ENCODE measurements at places on chromosomes 7 and 10.

GRCh38 chr7:31261341-31261740, 79.2 kb downstream of the NEUROD6 start:
- no peak for DNase-seq

DNA sequence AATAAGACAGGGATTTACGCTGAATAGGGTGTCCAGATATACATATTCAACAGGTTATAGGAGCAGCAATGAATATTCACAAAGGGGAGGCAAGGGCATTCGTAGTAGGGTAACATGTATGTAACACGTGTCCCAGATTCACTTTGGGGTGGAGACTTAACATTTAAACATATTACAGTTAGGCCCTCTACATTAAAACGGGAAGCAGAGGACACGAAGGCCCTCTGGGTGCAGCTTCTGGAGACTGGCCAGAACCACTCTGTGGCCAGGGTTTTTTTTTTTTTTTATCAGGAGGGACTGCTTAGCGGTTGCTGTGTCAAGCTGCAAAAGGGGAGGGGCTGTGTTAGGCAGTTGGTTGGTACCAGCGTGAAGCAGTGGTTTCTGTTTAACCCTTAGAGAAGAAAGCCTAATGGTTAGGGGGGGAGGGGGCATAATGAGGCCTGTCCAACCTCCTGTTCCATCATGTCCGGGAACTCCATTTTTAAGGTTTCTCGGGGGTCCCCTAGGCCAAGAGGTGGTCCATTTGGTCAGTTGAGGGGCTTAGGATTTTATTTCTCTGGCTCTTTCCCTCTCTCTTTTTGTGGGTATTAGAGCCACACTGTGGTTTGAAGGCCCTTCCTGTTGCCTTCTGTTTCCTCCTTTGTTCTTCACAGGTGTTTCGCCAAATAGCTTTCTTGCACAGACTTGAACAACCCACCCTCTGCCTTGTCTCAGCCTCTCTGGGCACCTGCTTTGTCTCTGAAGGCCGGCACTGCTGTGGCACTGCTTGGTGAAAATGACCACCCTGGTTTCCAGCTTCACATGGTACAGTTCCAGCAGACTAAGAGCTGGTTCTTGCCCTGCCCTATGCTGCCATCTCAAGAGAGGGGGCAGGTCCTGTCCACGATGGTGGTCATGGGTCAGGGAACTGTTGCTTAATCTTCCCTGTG, 26.4 kb downstream of the PRF1 start:
- no peak for DNase-seq

GRCh38 chr7:96993094-96993865, 12.1 kb upstream of the DLX6 start:
- DNase-seq: no peak

DNA sequence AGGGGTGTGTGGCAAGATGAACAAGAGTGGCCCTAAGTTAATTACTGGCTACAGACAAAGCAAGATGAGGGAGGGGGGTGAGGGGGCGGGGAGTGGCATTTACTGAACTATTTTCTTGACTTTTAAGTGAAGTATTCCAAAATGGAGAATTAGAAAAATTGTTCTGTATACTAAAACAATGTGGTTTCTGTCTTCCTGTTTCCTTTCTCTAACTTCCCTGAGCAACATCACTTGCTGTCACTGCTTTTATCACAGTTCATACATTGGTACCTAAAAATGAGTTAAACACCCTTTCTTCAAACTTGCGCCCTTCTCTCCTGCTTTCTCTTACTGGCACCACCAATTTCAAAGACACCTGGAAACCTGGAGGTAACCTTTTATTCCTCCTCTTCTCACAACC, 21.6 kb downstream of the PDZD8 start:
- DNase-seq: no peak

- no peak for DNase-seq
Measured at GRCh38 chr10:28822719-28823464, 145.6 kb downstream of the BAMBI start.

- DNase-seq: no peak
Measured at GRCh38 chr7:109462171-109462570, 892.5 kb downstream of the DNAJB9 start.

DNA sequence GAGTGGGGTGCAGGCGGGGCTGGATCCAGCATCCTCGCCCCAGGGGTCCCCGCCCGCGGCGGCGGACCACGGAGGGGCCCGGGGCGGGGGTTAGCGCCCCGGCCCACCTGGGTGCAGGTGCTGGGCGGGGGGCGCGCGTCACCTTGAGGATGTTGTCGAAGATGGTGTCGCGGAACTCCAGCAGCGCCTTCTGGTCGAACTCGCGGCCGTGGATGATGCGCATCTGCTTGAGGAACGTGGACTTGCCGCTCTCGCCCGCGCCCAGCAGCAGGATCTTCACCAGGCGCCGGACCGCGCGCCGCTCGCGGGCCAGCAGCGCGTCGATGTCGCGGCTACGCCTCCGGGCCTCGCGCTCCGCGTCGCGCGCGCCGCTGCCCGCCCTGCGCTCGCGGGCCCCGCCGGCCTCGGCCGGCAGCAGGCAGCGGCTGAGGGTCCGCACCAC, 376 bp downstream of the GNA12 start:
- DNase-seq: no peak

DNA sequence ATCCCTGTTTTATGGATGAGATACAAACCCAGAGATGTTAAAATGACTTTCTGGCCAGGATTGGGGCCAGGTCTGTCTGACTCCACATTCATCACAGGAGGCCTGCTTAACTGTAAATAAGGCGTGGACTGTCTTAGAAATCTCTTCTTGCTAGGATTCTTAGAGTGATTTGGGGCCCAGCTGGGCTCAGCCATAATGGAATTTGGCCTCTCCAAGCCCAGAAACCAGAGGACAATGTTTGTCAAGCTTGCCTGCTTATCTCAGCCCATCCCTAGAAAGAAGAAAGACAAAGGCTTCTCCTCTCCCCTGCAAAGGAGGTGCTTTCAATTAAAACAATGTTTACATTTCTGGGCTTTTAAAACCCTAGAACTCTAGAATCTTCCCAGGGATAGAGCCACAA, 2.9 kb downstream of the HABP2 start:
- no peak for DNase-seq

- no peak for DNase-seq
Measured at GRCh38 chr7:131654249-131654558, 97.8 kb upstream of the PODXL start.

DNA sequence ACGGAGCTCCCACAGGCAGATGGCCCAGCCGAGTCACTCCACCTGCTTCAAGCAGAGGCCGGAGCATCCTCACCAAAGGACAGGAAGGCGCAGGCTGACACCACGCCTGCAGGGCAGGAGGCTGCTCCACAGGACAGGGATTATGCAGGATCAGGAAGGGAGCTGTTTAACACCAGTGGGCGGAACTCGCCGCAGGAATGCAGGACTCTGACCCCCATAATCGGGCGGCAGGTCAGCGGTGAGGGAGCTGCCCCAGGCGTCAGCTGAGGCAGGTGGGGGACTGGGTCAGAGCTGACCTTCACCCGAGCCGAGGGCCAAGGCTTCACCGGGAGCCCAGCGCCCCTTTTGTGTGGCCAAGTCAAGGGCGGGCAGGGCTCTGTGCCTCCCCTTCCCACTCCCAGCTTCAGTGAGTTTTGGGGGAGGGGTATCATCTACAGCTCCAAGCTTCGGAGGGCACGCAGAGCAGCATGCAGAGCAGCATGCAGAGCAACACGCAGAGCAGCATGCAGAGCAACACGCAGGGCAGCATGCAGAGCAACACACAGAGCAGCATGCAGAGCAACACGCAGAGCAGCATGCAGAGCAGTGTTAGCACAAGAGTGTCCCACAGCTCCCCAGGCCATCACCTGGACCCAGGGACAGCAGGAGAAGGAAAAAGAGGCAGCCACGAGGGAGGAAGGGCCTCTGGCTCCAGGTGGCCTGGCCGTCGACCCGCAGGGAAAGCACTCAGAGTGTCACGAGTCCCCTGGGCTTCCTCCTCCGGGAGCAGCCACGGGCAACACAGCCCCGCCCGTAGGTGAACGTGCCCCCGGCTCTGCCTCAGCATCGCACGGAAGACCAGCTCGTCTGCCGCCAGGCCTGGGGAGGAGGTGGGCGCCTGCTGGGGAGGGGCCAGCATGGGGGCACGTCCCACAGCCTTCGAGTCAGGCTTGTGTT, 151.7 kb upstream of the PPP2R2D start:
- DNase-seq: no peak

GRCh38 chr7:155093596-155093995, 23.5 kb downstream of the HTR5A start:
- no peak for DNase-seq

DNA sequence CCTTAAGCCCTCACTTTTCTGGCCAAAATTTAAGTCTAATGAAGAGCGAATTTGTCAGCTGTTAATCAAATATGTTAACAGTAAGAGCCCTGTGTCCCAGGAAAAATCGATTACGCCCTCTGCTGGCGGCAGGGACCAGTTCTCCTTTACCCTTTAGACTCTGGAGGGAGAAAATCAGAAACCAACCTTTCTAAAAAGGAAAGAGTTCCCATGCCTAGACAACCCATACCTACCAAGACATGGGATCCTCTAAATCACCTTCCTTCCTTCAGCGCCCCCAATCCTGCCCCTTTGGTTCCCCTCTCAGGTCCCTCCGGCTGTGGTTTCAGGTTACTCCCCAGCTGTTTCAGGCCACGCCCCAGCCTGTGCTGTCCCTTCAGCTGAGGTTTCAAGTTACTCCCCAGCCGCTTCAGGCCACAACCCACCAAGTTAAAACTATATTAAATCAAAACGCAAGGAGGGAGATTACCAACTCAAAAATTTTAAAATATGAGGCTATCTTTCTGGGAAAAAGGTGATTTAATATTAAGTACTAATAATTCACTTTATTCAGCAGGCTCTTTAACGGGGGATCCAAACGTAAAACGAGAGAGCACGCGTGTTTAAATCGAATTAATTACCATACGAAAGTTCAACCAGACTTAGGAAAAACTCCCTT, 1.4 kb upstream of the AKR1B15 start:
- peak; percentile 37 for DNase-seq

- DNase-seq: no peak
Measured at GRCh38 chr7:91835826-91836368, 44.6 kb downstream of the MTERF1 start.

DNA sequence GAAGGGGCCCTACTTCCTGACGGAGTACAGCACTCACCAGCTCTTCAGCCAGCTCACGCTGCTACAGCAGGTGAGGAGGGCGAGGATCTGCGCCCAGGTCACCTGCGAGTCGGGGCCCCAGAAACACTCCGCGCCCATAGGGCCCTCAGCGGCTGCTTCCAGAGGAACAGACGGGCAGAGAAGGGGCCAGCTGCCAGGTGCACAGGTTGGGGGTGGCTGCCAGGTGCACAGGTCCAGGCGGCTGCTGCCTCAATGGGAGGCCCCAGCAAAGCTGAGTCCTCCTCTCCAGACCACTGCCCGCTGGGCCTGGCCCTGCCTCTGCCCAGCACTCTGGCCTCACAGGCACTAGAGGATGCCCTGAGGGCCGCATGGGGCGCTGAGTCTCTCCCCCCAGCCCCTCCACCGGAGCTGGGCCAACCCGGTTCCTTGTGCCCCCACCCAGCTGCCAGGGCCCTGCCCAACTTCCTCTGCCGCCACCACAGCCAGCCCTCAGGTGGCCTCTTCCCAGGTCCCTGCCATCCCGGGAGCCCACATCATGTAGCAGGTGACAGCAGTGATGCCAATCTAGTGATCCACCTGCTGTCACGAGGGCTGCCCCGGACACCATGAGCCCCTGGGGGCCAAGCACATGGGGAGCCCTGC, 17.0 kb upstream of the UTF1 start:
- DNase-seq: no peak

DNA sequence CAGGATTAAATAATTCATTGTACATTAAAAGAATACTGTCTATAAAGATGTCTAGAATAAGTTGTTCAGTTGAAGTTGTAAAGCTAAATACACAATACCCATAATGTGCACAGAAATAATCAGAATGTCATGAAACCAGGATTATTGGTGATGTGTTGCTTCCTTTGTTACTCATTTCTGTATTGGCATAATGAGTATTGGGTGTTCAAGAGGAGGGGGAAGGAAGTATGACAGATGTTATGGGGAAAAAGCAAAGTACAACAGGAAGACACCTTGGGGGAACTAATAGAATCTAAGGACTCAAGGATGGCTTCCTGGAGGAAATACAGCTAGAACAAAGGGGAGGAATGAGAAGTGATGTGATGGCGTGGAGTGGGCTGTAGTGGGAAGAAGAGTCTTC, 15.0 kb downstream of the ANKRD1 start:
- DNase-seq: no peak

- no peak for DNase-seq
Measured at GRCh38 chr7:29100924-29101323, 45.4 kb downstream of the CPVL start.

- no peak for DNase-seq
Measured at GRCh38 chr10:77201135-77202106, 436.2 kb downstream of the KCNMA1 start.

- no peak for DNase-seq
Measured at GRCh38 chr7:157143788-157144187, 5.1 kb downstream of the UBE3C start.

- DNase-seq: peak; percentile 11
Measured at GRCh38 chr10:127577376-127578258, 28.5 kb downstream of the NPS start.

GRCh38 chr10:12710594-12711349, 290.7 kb downstream of the CCDC3 start:
- DNase-seq: peak; percentile 56

DNA sequence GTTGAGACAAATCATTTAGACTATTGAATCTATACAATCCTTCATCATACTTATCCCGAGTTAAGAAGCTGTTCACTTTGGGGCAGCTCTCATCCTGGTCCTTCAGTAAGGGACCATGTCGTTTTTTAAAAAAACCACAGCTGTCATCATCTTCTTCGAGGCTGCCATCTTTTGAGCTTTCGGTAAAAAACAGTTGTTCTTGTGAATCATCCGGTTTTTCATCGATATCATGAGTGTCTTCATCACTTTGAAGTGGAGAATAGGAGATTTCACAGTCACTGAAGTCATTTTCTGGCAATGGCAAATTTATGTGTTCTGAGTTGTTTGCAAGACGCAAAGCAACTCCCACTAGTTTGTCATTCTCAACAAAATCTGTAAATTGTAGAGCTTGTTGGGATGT, 3.9 kb downstream of the DCLRE1A start:
- no peak for DNase-seq

GRCh38 chr10:5634918-5635317, 31.5 kb downstream of the ASB13 start:
- DNase-seq: no peak

DNA sequence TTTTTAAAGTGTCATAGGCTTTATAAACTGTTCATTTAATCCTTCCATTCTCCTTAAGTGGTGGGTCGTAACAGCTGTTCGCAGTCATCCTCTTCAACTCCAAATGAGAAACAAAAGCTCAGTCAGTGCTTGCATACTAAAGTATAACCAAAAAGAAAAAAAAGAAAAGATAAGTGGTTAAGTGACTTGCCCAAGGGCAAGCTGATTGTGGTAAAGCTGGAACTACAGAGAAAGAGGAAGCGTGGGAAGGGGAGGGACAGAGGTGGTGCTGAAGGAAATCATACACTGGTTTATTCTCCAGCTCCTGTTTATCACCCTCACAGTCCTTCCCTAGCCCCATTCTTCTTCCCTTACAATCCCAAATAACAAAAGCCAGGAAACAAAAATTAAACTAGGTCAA, 29.6 kb downstream of the IDE start:
- no peak for DNase-seq

- DNase-seq: no peak
Measured at GRCh38 chr7:27774717-27775328, 34.9 kb downstream of the TAX1BP1 start.
